Kidney (tissue), 22 donors: ENCODE measurements at places on chromosomes 1 and 21.

DNA sequence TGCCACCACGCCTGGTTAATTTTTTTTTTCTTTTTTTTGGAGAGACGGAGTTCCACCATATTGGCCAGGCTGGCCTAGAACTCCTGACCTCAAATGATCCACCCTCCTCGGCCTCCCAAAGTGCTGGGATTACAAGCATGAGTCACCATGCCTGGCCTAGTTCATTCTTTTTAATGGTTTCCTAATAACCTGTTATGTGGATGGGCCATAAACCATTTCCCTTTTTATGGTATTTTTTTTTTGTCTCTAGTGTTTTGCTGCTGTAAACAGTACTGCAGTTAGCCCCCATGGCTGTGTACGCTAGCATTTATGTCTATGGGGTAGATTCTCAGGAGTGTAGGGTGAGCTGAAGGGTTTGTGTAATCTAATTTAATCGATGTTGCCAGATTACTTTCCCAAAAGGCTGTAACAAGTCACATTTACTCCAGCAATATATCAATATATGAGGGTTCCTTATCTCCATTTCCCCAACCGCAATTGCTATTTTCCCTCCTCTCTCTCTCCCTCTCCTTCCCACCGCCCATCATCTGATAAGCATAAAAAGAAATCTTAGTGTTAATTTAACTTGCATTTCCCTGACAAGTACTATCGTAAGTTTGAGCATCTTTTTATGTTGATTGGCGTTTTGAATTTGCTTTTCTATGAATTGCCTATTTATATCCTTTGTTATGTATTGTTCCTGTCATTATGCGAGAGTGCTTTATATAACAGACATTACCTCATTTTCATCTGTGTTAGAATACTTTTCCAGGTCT, 28.7 kb downstream of the RCSD1 start:
- no peak overlapping the region for H3K4me3 ChIP-seq
- H3K27ac ChIP-seq, result no peak overlapping the region
- no peaks in the 10 kb centered on the region for H3K27me3 ChIP-seq
- DNase-seq, result no peak
- no peaks in the 10 kb centered on the region for H3K36me3 ChIP-seq

- no peaks in the 10 kb centered on the region for H3K36me3 ChIP-seq
- H3K27me3 ChIP-seq, result no peaks in the 10 kb centered on the region
- no peak overlapping the region for H3K27ac ChIP-seq
- no peak for DNase-seq
These were observed 24.1 kb downstream of the THRAP3 start for GRCh38 chr1:36248250-36248894.

- no peak for DNase-seq
- H3K36me3 ChIP-seq, result no peaks in the 10 kb centered on the region
- H3K27me3 ChIP-seq, result no peaks in the 10 kb centered on the region
- H3K4me1 ChIP-seq, result no peaks in the 10 kb centered on the region
These were observed 135.1 kb upstream of the PTGFR start for GRCh38 chr1:78355656-78356055.

DNA sequence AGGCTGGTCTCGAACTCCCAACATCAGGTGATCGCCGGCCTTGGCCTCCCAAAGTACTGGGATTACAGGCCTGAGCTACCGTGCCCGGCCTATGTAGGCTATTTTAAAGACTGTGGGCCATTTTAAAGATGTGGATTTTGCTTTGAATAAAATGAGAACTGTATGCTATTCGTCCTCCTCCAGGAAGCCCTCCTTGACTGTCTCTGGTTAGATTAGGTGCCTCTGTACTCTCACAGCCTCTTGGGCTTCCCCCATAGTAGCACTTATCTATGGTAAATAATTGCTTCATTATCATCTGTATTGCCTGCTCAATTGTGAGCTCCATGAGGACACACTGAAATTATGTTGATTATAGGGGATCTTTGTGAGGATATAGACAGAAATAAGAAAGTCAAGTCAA, 20.5 kb upstream of the ERI3 start:
- H3K4me1 ChIP-seq, result no peaks in the 10 kb centered on the region
- no peak for DNase-seq
- no peak overlapping the region for H3K27ac ChIP-seq
- H3K27me3 ChIP-seq, result no peaks in the 10 kb centered on the region
